ENCODE measurements at places on chromosomes 2 and 18. TPM values are rescaled to one million over a fixed set of nuclear protein-coding genes. Genes with fewer than 3 reads are reported as not detected.

SAG gene
- total RNA-seq: not detected

SP110 gene
- total RNA-seq: 16.3 TPM

MGAT4A gene
- 12.7 TPM for total RNA-seq

CD207 gene
- not detected for total RNA-seq

PLCD4 gene
- total RNA-seq: 18.8 TPM

GYPC gene
- 116 TPM for total RNA-seq

CROCC2 gene
- not detected for total RNA-seq

IL1RN gene
- 32.9 TPM for total RNA-seq

FASTKD1 gene
- total RNA-seq: 12.2 TPM

MRPL30 gene
- total RNA-seq: 20.2 TPM

PRLH gene
- total RNA-seq: not detected

SERPINB11 gene
- not detected for total RNA-seq

RTN4 gene
- 304 TPM for total RNA-seq

KRTCAP3 gene
- 1.1 TPM for total RNA-seq

MFSD2B gene
- total RNA-seq: 0.39 TPM

RIT2 gene
- not detected for total RNA-seq

Measured in gastroesophageal sphincter (tissue), 4 donors.